Mesendoderm (in vitro differentiated cells): ENCODE measurements at places on chromosomes 2 and 18.
A peak's percentile ranks its signal among the peaks of the same experiment; 100 is the strongest.

- H3K27ac ChIP-seq: no peak overlapping the region
- no peak overlapping the region for H3K4me3 ChIP-seq
- H3K36me3 ChIP-seq: no peaks in the 10 kb centered on the region
- H3K4me1 ChIP-seq: no peaks in the 10 kb centered on the region
- DNase-seq: peak; percentile 3
Observed at GRCh38 chr18:27461957-27462356, 276.8 kb upstream of the CHST9 start.

DNA sequence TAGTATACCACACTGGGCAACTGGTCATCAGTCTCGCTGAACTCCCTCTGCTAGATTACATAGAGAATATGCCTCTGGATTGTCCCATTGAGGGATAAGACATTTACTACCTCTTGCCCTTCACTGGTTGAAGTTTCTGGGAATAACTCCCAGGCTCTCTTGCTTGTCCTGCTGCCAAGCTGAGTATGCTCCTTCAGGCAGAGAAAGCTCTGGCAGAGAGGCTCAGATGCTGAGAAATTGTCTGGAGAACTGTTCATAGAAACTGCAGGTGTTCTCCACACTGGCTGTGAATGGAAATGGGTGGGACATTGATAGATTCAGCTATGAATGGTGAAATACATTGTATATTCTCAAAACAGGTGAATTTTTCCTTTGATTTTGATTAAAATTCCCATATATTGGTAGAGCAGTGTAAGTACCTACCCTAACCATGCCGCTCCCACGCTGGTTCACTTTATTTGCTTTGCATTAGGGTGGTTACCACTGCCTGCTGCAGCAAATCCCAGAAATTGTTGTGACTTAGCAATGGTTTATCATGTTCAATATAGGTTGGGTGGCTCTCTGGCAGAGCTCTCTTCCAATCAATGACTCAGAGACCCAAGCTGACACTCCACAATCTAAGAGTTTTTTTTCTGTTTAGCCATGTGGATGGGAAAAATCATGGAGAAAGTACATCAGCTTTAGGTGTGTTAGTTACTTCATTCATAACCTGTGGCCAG lies 36.7 kb downstream of the FAM117B start:
- H3K27ac ChIP-seq: no peak overlapping the region
- H3K27me3 ChIP-seq: no peaks in the 10 kb centered on the region
- H3K4me3 ChIP-seq: no peak overlapping the region
- H3K36me3 ChIP-seq: no peaks in the 10 kb centered on the region
- no peaks in the 10 kb centered on the region for H3K4me1 ChIP-seq
- no peak for DNase-seq

GRCh38 chr2:22748909-22749308 lies 636.1 kb upstream of the KLHL29 start:
- no peak for DNase-seq
- no peaks in the 10 kb centered on the region for H3K4me1 ChIP-seq
- no peaks in the 10 kb centered on the region for H3K36me3 ChIP-seq
- no peak overlapping the region for H3K4me3 ChIP-seq
- no peak overlapping the region for H3K27ac ChIP-seq

- H3K36me3 ChIP-seq: no peaks in the 10 kb centered on the region
- no peak overlapping the region for H3K4me3 ChIP-seq
- no peaks in the 10 kb centered on the region for H3K27me3 ChIP-seq
- DNase-seq: no peak
Observed at GRCh38 chr2:37851828-37852584, 73.1 kb upstream of the RMDN2 start.

DNA sequence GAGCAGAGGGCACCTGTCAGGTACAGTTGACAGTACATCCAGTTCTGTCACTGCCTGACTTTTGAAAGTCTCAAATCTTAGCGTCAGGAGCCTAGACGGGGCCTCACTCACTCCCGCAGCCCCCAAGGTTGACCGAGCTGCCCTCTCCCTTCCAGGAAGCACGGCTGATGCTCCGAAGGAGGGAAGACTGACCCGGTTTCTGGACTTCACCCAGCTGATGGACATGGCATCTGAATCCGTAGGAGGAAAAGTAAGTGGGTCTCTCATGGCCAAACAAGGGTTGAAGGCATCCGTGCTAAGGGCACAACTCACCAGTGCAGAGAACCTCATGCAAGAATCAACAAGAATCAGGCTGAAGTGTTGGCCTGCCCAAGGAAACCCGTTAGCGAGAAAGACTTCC lies 12.9 kb downstream of the ALLC start:
- no peaks in the 10 kb centered on the region for H3K4me1 ChIP-seq
- H3K27ac ChIP-seq: no peak overlapping the region
- H3K4me3 ChIP-seq: no peak overlapping the region
- H3K36me3 ChIP-seq: no peaks in the 10 kb centered on the region
- no peaks in the 10 kb centered on the region for H3K27me3 ChIP-seq

DNA sequence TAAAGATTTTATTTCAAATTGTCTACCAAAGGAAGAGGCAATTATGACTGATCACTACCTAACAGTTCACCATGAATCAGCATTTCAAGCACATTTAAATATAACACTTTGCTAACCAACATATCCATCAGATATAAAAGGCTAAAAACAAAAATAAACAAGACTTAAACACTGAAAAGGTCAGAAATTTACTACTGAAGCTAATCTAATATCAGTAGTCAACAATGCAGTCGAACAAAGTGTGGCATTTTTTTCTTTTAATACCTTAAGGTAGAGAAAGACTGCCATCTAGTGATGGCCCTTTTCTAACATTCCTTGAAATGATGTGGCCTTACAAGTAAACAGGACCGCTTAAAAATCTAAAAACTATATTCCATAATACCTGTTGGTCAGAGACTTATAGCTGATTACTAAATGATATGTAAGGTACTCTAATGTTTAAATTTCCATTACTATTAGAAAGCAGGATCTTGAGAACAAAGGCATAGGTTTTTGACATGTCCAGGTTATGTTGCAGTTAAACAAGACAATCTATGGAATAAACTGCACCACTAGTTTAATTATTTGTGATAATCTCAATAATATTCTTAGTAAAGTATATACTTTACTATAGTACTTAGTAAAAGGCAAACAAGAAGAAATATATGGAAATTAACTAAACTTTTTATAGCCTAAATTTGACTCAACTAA lies 80.0 kb downstream of the EXOC6B start:
- H3K4me1 ChIP-seq: no peaks in the 10 kb centered on the region
- peak; percentile 71 for DNase-seq
- H3K36me3 ChIP-seq: no peaks in the 10 kb centered on the region
- no peaks in the 10 kb centered on the region for H3K27me3 ChIP-seq
- H3K27ac ChIP-seq: no peak overlapping the region

GRCh38 chr2:26850000-26850431 lies 2.1 kb downstream of the DPYSL5 start:
- no peak overlapping the region for H3K27ac ChIP-seq
- no peaks in the 10 kb centered on the region for H3K36me3 ChIP-seq
- H3K4me1 ChIP-seq: no peaks in the 10 kb centered on the region
- H3K27me3 ChIP-seq: peaks cover 48% of the 10 kb centered on the region

GRCh38 chr18:41939326-41939725 lies 15.7 kb upstream of the PIK3C3 start:
- no peaks in the 10 kb centered on the region for H3K27me3 ChIP-seq
- DNase-seq: no peak
- H3K4me3 ChIP-seq: no peak overlapping the region
- no peaks in the 10 kb centered on the region for H3K36me3 ChIP-seq
- peaks cover 4% of the 10 kb centered on the region for H3K4me1 ChIP-seq
- H3K27ac ChIP-seq: no peak overlapping the region

DNA sequence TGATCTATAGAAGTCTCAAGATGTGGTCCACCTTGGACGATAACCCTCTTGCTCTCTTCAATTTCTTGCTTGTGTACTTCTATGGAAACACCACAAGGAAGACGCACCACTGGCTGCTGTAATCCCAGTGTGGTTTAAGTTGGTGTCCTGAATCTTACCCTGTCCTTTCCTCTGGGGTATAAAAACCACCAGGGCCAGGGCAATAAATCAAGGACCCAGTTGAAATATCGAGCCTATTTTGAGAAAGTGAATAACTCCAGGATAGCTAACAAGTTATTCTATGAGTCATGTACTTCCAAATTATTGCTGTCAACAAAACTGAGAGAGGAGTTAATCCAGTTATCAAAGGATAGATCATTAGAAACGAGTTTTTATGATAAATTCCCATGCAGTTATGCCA lies 137.0 kb downstream of the RND3 start:
- no peak for DNase-seq
- no peaks in the 10 kb centered on the region for H3K36me3 ChIP-seq
- H3K4me3 ChIP-seq: no peak overlapping the region
- H3K4me1 ChIP-seq: no peaks in the 10 kb centered on the region

- H3K4me3 ChIP-seq: no peak overlapping the region
- no peak overlapping the region for H3K27ac ChIP-seq
- no peaks in the 10 kb centered on the region for H3K36me3 ChIP-seq
- peak; percentile 59 for DNase-seq
- H3K4me1 ChIP-seq: no peaks in the 10 kb centered on the region
- no peaks in the 10 kb centered on the region for H3K27me3 ChIP-seq
Observed at GRCh38 chr2:131673400-131674173, 145.9 kb downstream of the CCDC74A start.

DNA sequence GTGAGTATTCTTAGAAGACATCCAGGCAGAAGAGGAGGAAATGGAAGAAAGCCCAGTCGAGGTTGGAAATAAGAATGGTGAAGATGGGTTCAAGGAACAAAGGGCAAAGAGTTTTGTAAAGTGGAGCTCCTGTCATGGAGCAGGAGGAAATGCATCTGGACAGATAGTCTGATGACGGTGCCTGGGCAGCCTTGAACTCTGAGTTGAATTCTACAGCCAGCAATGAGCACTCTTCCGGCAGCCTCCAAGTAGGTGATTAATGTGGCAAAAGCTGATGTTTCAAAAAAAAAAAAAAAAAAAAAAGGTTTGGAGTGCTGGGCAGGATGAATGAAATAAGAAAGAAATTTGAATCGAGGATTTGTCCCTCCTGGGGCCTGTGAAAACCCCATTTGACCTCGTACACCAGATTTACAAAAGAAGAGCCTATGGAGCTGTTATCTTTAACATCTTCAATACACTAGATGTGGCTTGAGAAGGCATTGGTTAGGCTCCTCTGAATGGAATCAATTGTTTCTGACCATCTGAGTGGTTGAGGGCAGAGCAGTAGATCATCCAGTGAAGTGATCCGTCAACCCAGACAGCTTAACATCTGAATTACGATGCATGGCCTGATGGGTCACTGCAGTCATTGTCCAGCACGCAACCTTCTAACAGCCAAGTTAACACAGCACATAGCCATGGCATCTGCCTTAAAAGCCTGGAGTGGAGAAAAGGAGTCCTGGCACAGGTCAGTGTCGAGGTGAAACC lies 449.7 kb downstream of the TXNL1 start:
- no peaks in the 10 kb centered on the region for H3K4me1 ChIP-seq
- no peak for DNase-seq
- H3K27me3 ChIP-seq: no peaks in the 10 kb centered on the region
- no peaks in the 10 kb centered on the region for H3K36me3 ChIP-seq
- H3K4me3 ChIP-seq: no peak overlapping the region

DNA sequence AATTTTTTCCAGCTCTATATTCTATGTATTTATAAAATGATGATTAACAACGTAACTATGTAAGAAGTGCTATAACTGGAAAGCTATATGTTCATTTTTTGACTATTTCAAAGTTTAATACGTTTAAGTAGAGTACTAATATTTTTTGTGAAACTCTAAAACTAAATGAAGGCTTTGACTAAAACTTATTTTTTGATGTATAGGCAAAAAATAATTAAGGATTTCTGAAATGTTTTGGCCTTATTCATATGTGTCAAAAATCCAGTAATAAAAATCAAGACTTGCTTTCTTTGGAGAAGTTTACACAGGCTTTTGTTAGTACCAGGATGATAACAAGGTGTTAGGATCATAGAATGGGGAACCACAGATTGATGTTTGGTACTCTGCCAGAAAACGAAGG lies 58.2 kb upstream of the ZEB2 start:
- no peaks in the 10 kb centered on the region for H3K27me3 ChIP-seq
- no peaks in the 10 kb centered on the region for H3K36me3 ChIP-seq
- H3K4me1 ChIP-seq: peaks cover 12% of the 10 kb centered on the region
- H3K4me3 ChIP-seq: no peak overlapping the region
- no peak overlapping the region for H3K27ac ChIP-seq
